Lower lobe of right lung (tissue), 2 donors: ENCODE measurements at places on chromosomes 2 and 18. TPM values are rescaled to one million over a fixed set of nuclear protein-coding genes. Genes with fewer than 3 reads are reported as not detected.

GRCh38 chr2:119482481-119483394, 41.5 kb downstream of the SCTR start:
- no peak for DNase-seq

Gene SEH1L
- 34.8 TPM for total RNA-seq

Gene ATP8B1
- 27.2 TPM for total RNA-seq

GRCh38 chr2:123715467-123715982, 309.6 kb upstream of the CNTNAP5 start:
- DNase-seq = no peak

DNA sequence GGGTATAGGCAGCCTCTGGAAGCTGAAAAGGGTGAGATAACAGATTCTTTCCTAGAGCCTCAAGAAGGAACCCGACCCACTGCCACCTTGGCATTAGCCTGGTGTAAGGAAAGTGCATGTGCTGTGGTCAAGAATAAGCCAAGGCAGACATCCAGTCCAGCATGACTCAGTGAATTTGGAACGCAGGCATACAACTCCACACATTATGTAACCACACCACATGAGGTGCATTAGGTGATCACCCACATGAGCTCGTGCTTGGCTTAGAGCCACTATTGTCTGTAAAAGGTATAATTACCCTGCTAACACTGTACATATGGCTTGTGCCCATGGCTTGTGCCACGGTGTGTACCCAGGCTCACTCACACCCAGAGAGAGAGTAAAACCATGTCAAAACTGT, 583.7 kb upstream of the HNMT start:
- DNase-seq = no peak

Gene REG3G
- total RNA-seq = not detected

GRCh38 chr18:13463526-13464210, 245.1 kb downstream of the LDLRAD4 start:
- no peak for DNase-seq

- DNase-seq = no peak
Observed at GRCh38 chr2:127683757-127684156, 8.4 kb upstream of the LIMS2 start.

DNA sequence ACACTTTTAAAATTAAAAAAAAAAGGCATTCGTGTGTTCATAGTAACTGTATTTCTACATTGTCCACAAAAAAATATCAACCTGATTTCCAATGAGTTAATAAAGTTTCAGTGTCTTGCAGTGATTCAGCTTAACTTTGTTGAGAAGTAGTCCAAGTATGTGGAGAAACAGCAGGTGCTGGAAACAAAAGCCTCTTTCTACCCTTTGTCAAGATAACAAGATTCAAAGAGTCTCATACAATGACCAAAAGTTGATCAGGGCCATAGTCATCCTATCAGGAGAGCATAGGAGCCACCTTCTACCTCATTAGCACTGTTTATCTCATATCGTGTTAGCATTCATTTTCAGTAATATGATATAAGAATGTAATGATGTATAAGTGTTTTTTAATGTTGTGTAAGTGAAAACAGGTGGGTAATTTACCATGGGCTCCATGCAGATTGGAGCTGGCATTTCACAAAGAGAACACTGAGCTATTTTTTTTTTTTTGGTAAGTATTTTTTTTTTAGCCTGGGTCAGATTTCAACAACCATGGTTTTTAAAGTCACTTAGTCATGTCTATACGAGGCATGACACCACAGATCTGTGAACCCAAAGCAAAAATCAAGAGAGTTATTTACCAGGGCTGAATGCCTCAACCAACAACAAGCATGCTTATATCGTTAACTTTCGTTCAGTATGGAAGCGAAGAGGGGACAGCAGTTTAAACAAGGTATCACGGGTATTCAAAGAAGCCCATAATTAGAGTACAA, 165.0 kb upstream of the ZNF521 start:
- DNase-seq = no peak

DNA sequence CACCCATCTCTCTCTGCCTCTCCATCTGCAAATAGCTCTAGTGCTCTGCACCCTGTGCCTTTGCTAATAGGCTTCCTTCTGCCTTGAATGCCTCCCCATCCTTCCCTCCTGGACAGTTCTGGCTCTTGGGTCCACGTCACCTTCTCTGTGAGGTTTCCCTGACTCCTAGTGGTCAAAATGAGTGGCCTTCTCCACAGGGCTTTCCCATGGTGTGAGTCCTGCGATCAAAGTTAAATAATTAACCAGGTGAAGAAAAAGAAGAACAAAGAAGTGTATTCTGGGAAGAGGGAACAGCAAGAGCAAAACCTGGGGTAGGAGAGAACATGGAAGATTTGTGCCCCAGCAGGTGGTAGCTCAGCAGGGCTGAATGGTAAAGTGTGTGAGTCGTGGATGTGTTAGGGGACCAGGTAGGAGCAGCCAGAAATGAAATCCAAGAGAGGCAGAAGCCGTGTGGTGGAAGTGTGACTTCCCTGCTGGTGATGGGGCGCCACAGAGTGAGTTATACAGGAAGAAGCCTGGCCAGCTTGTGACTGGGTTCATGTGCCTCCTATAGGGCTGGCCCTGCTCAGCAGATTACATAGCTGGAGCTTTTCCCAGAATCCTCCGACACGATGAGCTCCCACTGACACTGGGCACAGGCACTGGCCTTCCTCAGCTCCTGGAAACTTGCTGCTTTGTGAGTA, 93.8 kb upstream of the LDAH start:
- DNase-seq = no peak

Gene G6PC2
- not detected for total RNA-seq

Gene ABHD1
- 0.21 TPM for total RNA-seq

Gene DNAJC10
- total RNA-seq = 76.2 TPM

GRCh38 chr18:26422472-26423162, 125.7 kb downstream of the KCTD1 start:
- no peak for DNase-seq

GRCh38 chr2:40123326-40123725, 328.6 kb downstream of the SLC8A1 start:
- DNase-seq = no peak

DNA sequence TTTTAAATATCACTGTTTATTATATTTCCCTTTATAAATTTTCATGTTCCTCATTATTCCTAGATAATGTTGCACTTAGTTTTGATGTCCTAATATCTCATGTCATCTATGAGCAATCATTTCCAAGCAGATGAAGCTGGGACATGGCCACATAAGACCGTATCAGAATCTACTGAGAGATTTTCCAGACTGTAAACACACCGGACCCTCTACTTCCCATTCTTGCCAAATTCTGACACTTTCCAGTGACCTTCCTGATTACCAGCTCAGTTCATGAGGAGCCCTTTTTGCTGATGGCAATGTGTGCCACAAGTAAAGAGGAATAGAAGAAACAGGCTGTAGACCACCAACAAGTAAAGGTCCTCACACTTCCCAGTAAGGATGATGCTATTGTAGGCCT, 20.3 kb upstream of the PDE1A start:
- no peak for DNase-seq

Gene ME2
- total RNA-seq = 42.4 TPM

Gene LTBP1
- 34.7 TPM for total RNA-seq

DNA sequence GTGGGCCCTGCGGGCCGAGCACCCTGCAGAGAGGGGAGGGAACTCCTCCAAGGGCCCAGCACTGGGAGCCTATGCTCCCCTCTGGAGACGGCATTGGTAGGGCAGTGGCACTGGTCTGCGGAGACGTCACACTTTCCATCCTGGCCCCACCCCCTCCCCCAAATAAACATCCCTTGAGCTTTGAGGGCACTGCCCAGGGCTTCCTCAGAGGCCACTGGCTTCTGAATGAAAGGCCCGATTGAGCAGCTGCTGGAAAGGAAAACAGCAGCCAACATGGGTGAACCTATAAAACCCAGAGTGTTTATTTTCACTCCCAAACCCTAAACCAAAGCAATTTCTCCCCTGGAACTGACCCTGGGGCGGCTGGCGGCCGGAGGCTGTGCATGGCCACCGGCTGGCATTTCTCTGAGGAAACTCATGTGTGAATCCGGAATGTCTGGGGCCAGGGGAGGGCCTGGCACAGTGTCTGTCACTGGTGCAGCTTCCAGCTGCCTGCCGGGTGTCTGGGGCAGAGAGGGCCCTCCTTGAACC, 138.9 kb downstream of the DYSF start:
- DNase-seq = no peak

GRCh38 chr2:219149667-219150066, 10.9 kb downstream of the NHEJ1 start:
- DNase-seq = no peak

- no peak for DNase-seq
Observed at GRCh38 chr2:24456599-24457556, 34.2 kb upstream of the NCOA1 start.

GRCh38 chr2:220891405-220891804, 680.7 kb downstream of the EPHA4 start:
- no peak for DNase-seq

Gene POTEF
- total RNA-seq = not detected

- no peak for DNase-seq
Observed at GRCh38 chr2:28997847-28998735, 17.0 kb downstream of the TOGARAM2 start.

GRCh38 chr2:116057538-116057937, 1615.1 kb downstream of the DPP10 start:
- no peak for DNase-seq

GRCh38 chr2:65710356-65710755, 278.0 kb upstream of the SPRED2 start:
- DNase-seq = no peak

GRCh38 chr2:209560911-209561310, 137.1 kb downstream of the MAP2 start:
- no peak for DNase-seq

GRCh38 chr2:27171351-27171848, 22.6 kb downstream of the TCF23 start:
- DNase-seq = no peak

DNA sequence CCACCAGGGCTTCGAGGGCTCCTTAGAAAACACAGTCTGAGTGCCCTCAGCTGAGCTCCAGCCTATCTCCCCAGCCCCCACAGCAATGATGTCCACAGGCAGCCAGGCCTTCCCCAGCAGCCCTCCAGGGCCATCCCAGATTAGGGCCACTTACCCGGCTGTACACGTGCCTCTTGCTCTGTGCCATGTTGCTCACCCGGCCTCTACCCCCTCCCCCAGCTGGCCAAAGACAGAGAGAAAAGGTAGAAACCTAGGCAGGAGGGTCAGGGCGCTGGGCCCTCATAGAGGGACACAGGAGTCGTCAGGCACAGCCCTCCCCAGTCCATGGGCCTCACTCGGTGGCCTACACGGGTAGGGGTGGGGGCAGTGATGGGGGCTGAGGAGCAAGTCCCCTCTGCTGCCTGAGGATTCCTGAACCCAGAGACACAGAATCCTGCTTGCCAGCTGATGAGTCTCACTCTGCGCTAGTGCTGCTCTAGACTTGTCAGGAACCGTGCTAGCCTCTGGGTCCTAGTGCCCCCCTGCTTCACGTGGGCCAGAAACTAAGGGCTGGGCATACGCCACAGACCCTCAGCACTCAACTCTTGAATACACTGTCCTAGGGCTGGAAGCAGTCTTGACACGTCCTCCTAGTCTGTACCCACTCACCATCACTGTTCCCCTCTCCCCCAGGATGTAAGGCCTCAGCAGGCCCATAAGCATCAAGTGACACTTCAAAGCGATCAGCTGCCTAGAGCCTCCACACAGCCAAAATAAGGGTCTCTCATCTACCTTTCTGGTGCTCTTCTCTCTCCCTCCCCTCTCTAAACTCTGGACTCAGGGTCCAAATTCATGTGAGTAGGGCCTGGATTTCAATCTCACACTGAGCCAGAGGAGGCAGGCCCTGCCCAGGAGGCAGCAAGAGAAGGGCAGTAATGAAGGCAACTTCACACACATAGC, at the start of gene DCTN1:
Gene DCTN1 (minus strand): TSS at position 461 of the 939 bp plus-strand sequence. CDS start 274 bp downstream, at position 187.
- DNase-seq = no peak

DNA sequence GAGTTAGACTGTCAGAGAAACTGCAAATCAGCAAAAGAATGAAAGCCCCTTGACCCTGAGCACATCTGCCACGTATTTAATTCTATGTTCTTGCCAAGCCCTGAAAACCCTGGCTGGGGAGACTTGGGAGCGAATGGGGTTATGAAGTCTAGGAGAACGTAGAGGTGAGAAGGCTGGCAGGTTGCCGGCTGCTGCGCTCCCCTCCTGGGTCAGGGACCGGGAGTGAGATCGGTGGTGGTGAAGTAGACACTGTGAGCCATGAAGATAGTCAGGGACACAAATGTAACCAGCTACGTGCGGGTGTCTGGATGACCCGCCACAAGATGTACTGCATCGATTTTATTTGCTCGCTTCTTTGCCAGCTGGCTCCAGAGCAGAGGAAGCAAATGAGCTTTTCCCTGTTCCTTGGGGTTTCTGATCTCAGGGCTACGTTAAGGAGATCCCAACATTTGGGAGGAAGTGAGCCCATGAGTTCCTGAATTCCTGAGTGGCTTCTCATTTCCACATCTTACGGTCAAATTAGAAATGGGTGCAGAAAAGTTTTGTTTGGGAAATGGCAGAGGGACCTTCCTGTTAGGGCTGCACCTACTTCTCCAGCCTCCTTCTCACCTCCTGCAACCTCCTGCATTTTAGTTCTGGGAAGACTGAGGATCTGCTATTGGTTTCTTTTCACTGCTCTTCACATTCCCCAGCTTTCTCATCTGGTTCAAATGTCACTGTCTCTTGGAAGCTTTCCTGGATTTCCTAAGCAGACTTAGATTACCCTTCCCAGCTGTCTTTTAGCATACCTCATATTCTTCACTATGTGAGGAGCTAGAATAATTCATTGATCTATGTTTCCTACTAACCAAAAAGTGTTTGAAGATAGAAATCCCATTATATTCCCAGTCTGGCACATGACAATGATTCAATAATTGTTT, 360.6 kb downstream of the ZNF521 start:
- no peak for DNase-seq

- no peak for DNase-seq
Observed at GRCh38 chr2:20391951-20392699, 41.5 kb upstream of the PUM2 start.

DNA sequence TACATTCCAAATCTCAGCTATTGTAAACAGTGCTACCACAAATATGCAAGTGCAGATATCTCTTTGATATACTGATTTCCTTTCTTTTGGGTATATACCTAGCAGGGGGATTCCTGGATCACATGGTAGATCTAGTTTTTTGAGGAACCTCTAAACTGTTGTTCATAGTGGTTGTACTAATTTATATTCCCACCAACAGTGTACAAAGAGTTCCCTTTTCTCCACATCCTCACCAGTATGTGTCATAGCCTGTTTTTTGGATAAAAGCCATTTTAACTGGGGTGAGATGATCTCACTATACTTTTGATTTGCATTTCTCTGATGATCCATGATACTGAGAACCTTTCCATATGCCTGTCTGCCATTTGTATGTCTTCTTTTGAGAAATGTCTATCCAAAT, 6.3 kb upstream of the CCNT2 start:
- no peak for DNase-seq

Gene CYBRD1
- total RNA-seq = 262 TPM

Gene HNRNPA3
- total RNA-seq = 132 TPM
